ENCODE measurements at places on chromosomes 16 and 17.

DNA sequence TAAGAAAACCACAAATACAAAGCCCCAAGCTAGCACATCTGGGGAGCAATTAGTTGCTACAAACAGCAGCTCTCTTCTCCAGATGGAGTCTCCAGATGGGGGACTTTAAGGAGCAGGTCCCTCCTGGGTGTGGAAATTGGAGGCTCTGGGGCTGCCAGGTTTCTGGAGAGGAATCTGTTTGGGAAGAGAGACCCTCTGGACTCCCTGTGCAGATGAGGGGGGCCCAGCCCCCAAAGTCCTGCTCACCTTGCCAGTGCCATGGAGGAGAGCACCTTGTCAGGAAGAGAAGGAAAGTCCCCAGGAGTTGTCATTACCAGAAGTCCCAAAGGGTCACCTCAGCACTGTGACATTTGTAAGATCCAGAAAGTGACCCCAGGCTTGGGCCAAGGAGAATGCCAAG, 14.8 kb downstream of the TEKT5 start:
- peak; percentile 40 for DNase-seq

DNA sequence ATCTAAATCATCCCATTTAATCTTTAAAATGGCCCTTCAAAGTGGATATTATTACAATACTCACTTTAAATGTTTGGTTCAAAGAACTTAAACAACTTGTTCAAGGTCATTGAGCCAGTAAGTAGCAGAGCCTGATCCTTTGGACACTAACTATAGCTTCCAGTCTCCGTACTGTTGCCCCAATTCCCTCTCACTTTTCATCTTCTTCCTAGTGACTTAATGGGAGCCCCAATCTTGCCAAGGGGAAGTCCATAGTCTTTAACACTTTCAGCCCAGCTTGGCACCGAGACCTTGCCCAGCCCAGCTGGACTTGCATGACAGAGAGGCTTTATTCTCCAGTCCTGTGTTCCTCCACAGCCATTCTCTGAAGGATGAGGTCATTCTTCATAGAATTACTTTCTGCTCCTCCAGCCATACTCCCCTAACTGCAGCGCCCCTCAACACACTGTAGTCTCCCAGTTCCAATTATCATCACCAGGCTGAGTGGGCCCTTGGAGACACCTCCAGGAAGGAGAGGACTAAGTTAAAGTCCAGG, 49.2 kb upstream of the NLK start:
- DNase-seq, result no peak

GRCh38 chr16:12462426-12463280, 341.0 kb downstream of the CPPED1 start:
- DNase-seq, result no peak

DNA sequence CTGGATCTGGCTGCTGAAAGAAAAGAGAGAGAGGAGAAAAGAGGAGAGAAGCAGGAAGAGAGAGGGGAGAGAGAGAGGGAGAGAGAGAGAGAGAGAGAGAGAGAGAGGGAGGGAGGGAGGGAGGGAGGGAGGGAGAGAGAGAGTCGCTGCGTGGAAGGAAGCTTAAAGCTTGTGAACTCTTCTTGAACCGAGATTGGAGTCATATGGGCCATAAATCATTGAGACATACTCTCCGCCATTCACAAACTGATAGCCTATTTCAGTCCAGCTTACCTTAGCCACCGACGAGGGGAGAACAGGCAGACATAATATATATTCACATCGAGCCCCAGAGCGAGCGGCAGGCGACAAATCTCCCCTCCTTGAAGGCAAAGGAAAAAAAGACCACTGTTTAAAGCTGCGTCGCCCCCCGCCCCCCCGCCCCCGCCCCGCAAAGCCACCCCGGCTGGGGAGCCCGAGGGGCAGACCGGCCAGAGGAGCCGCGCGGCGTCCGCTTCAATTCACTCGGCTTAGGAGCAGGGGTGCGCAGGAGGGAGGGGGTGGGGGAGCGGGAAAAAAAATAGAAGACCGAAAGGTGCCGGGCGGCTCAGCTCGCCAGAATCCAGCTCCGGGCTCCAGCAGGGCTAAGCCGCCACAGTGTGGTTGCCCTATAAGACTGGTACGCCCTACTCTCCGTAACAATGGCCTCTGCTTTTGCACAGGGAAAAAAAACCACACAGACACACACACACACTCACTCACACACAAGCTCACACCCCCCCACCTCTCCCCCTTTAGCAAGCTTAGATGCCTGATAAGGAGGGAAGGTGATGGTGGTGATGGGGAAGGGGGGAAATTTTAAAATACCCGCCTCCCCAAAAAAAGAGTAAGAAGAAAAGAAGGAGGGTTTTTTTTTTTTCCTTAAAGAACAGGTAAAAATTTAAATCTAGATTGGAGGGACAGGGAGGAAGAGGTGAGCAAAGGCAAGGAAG, 10.6 kb upstream of the HOXB2 start:
- peak; percentile 39 for DNase-seq

GRCh38 chr17:10200016-10200415, 1.6 kb upstream of the GAS7 start:
- DNase-seq, result no peak

DNA sequence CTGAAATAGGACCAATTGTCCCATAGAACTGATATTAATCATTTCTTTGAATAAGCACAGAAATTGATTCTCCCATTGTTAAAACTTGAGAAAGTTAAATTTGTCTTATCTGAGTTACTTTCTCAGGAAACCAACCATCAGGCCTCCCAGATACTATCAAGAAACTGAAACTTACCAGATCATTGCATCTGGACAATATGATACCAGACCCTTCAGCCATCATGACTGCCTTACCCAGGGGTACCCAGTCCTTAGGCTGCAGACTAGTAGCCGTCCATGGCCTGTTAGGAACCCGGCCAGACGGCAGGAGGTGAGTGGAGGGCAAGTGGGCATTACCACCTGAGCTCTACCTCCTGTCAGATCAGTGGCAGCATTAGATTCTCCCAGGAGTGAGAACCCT, 7.8 kb downstream of the STXBP4 start:
- DNase-seq, result no peak

DNA sequence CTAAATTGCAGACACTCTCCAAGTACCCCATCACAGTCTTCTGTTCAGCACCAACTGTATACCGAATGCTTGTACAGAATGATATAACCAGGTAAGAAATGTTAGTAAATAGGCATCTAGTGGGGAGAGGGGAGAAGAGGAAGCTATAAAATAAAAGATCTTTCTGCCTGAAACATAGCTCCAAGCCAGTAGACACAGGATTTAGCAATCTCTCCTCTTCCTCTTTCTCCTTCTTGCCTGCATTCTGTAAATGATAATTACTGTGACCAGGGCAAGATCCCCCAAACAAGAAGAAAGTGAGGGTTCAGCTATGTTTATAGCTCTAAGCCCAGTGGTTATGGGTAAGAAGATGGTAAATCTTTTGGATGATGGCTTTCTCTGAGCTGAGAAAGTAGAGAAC, 17.9 kb downstream of the ACSM3 start:
- no peak for DNase-seq

- no peak for DNase-seq
Measured at GRCh38 chr17:37170881-37171425, 204.8 kb upstream of the C17orf78 start.

GRCh38 chr17:28001149-28001548, 41.3 kb upstream of the NLK start:
- no peak for DNase-seq

DNA sequence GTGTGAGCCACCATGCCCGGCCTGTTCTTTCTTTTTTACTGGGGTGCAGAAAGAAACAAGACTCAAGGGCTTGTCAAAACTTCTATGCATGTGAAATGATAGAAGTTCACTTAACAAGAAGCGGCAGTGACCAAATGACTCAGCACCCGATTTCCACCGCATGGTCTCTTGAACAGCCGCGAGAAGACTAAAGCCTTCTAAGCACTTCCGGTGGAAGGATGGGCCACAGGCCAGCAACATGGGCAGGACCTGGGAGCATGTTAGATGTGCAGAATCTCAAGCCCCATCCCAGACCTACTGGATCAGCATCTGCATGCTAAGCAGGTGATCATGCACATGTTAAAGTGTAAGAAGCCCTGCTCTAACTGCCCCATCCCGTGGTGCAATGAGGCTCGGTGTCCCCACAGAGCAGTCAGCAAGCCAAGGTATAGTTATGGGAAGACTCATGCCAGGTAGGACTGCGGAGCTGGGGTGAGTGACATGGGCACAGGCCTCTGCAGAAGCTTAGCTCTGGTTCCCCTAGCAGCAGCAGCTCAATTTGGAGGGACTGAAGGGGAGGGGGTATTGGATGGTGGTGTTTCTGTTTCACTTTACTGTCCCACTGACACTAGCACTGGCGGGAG, 88.5 kb upstream of the HNF1B start:
- DNase-seq, result peak; percentile 26

DNA sequence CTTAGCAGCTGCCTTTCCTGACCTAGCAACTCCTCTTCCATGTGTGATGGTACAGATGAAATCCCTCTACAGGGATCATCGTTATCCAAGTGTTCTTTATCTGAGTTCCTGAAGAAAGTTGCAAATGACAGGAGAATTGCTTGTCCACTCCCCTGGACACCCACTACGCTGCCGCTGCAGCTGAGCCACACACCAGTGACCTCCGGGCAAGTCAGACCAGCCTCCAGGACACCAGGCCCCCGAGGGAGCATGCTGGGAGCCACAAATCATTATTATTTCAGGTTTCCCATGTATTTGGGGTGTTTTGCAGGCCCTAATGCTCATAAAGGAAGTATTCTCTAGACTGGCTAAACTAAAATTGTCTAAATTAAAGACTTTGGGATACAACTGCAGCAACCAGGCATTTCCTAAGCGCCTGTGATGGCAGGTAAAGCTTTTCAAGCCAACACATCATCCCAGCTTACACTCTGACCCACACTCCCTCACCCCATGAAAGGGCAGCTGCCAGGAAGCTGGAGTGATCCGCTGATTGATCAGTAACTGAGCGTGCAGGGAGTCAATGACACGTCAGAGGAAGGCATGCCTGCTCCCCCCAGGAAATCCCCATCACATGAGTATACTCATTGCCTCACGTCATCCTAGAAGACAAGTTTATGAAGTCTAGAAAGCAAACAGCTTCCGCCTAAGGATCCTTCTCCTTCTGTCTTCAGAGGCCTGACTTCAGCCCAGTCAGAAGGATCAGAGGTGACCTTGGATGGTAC, 14.4 kb downstream of the FA2H start:
- no peak for DNase-seq

- peak; percentile 64 for DNase-seq
Measured at GRCh38 chr16:1156055-1156982, 3.4 kb downstream of the CACNA1H start.

DNA sequence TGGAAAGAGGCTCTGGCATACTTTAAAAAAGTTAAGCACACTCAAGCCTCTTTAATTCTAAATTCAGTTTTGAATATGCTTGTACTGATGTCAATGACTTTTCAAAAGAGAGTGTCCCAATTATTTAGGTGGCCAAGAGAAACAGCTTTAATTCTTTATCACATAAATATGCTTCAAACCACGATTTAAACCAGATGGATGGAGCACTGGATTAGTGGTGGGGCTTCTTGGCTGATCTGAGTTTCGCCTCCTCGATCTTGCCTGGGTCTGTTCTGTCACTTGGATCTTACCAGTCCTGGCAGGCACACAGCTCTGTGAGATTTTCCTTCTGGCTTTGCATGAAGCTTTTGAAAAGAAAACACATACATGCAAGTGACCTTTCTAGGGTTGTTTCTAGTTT, 467.8 kb downstream of the MAF start:
- DNase-seq, result no peak

DNA sequence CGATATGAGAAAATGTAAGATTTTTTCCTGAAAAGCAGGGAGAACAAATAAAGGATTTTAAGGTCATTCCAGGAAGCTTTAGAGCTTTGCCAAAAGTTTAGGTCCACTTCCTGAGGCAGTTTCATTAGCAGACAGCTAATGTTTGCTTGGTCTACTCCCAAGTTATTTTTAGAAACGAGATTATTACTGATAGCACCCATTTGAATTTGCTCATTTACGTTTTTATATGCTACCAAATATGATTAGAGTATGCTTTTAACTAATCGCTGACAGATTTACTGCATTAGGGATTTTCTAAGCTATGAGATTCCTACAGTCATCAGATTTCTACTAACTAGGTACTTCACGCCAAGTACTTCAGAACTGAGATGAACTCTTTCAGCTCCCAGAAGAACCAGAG, 98.1 kb downstream of the WNT3 start:
- no peak for DNase-seq

DNA sequence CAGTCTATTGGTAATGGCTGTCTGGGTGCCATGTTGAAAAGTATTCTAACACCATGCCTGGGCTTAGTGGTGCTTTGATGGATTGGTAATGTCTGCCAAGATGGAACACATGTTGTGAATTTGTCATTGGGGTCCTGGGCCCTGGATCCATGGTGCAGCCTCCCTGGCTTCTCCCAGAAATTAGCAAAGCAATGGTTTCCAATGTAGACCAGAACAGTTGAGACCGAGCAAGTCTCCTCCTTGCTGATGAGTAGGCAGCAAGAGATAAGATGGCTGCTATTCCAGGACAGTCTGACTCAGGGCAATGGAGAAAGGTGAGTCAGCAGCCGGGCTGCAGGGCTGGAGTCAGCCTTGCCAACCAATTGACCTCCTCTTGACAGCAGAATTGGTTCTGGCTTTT, 30.8 kb downstream of the GPR139 start:
- DNase-seq, result no peak

DNA sequence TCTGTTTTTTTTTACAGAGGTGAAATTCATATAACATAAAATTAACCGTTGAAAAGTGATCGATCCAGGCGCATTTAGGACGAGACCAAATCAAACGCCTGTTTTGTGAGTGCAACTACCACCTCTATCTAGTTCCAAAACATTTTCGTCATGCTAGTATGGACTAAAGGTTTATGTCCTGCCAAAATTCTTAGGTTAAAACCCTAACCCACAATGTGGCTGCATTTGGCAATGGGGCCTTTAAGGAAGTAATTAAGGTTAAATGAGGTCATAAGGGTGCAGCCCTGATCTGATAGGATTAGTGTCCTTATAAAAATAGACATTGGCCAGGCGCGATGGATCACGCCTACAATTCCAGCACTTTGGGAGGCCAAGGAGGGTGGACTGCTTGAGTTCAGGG, 32.8 kb upstream of the RCVRN start:
- no peak for DNase-seq

DNA sequence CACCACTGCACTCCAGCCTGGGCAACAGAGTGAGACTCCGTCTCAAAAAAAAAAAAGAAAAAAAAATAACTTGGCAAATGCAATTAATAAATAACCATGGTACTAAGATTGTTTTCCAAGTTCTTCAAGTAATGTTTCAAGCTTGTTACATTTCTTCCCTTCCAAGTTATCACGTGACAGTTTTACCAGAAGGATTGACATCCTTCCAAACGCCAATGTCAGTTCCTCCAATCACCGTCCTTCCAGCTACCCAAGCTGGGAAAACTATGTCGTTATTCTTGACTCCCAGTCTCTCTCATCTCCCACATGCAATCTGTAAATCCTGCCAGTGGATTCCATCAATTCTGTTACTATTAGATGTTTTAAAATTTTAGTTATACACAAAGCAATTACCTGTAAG, 3.9 kb upstream of the PHAF1 start:
- no peak for DNase-seq

DNA sequence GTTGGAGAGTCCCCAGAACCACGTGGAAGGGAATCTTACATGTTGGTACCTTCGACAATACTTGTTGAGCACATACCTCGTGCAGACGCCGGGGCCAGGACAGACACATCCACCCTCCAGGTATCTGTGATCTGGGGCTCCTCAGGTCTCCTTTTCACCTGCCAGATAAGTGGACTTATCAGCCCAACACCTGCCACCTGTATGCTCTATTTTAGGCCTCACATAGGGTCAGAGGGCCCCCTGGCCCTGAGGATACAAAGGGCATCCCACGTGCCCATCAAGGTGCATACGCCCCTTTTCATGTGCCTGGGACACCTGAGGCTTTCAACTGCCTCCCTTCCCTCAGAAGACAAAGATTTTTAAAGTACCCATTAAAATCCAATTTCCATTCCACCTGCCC, 212.7 kb downstream of the MRTFB start:
- DNase-seq, result no peak
